ENCODE measurements at places on chromosomes 3 and 15.
A peak's percentile ranks its signal among the peaks of the same experiment; 100 is the strongest.

DNA sequence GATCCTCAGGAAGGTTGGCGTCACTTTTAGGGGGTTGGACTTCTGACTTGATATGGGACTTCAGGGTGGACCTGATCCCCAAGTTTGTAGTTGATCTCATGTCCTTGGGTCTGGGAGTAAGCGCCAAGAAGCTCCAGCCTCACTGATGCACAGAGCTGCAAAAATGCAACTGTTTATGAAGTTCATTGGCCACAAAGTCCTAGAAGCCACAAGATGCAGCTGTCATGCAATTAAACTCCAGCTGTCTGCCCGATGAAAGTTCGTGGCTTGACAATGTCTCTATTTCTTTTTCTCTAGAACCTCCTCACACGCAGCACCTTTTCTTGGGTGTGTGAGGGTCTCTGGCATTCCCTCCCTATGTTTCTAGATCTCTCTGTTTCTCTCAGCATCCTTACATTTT is 9.2 kb upstream of the ACAN start:
- no peak for DNase-seq

GRCh38 chr3:14483286-14483685 is 56.9 kb downstream of the GRIP2 start:
- DNase-seq, result no peak

DNA sequence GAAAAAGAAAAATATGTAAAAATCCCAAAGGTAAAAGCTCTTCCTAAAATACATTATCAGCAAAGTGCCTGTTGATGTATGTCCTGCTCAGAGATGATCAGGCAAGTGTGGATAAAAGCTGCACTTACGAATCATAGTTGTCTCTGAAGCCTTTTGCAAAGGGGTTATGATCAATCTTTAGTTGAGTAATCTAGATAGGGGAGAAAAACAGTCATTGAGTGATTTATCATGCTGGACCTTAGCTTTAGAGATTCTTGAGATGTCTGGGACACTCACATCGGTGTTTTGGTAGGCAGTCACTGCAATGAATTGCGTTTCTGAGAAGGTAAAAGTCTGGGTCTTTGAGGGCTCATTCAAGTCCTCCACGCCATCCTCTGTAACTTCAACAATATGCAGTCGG is 3.7 kb downstream of the EOMES start:
- DNase-seq, result no peak

DNA sequence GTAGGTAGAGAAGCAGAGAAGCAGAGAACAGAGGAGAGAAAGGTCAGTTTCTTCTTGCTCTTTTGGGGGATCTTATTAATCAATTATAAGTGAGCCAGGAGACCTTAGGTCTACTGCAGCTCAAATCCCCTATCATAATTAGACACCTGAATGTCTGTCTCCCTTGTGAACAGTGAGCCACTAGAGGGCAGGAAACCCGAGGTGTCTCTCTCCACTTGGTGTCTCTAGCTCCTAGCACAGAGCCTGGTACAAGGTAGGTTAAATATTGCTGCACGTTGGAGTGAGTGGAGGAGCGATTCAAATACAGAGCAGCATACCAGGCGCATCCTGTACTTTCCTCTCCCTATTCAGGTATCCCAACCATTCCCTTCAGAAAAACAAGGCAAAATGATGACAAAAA is 2.0 kb upstream of the ST8SIA2 start:
- peak; percentile 70 for DNase-seq

- DNase-seq, result no peak
Measured at GRCh38 chr15:58805095-58805494, 34.0 kb downstream of the MINDY2 start.

DNA sequence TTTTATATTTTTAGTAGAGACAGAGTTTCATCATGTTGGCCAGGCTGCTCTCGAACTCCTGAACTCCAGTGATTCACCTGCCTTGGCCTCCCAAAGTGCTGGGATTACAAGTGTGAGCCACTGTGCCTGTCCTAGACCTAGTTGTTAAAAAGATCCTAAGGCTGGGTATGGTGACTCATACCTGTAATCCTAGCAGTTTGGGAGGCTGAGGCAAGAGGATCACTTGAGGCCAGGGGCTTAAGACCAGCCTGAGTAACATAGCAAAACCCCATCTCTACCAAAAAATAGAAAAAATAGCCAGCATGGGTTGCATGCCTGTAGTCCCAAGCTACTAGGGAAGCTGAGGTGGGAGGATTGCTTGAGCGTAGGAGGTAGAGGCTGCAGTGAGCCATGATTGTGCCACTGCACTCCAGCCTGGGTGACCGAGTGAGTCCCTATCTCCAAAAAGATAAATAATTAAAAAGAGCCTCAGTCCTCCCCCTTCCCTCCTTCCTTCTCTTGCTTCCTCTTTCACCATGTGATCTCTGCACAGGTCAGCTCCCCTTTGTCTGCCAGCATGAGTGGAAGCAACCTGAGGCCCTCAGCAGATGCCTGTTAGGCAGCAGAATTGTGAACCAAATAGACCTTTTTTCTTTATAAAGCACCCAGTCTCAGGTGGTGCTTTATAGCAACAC is 9.8 kb upstream of the FNDC3B start:
- peak; percentile 47 for DNase-seq

- DNase-seq, result no peak
Measured at GRCh38 chr3:158789592-158789991, 12.3 kb upstream of the MFSD1 start.

GRCh38 chr3:102060814-102061213 is 211.5 kb downstream of the NFKBIZ start:
- no peak for DNase-seq

DNA sequence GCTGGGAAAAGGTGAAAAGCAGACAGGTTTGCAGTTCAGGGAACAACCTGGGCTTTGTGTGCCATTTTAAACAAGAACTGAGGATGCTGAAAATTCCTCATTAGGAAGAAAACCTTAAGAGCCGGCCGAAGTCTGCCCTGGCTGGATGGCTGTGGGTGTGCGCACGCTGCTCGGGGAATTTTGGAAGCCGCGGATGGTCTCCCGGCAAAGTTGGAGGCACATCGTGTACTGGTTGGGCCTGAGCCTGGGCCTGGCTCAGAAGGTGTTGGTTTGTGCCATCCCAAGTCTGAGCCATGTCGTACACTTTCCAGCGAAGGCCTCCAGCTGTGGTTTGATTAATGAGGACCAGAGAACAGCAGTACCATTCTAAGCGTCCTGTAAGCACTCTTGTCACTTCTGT is 188.2 kb downstream of the ATP10A start:
- no peak for DNase-seq

GRCh38 chr15:39642011-39642640 is 61.2 kb downstream of the THBS1 start:
- DNase-seq, result no peak

- DNase-seq, result no peak
Measured at GRCh38 chr3:105622169-105622568, 246.6 kb downstream of the CBLB start.

- DNase-seq, result no peak
Measured at GRCh38 chr3:126928921-126929474, 53.9 kb upstream of the PLXNA1 start.

- no peak for DNase-seq
Measured at GRCh38 chr15:80267658-80268057, 15.6 kb upstream of the CTXND1 start.

DNA sequence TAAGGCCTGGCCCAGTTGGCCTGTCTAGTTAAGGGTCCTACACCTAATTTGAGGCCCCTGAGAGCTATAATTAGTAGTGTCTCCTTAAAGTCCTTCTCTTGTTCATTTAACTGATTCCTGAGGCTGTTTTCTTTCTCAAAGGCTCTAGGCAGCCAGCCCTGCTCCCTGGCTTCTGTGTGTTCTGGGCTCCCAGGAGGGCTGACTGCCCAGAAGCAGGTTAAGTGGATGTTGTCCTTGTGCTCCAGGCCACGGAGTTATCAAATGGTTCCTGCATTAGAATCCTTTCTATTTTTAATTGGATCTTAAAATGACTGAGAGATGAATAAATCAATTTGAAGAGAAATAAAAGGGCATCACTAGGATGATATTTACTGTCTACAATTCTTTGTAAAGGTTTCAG is 140.0 kb downstream of the SNRK start:
- DNase-seq, result no peak

- peak; percentile 36 for DNase-seq
Measured at GRCh38 chr3:149688122-149688757, 30.4 kb upstream of the WWTR1 start.

- no peak for DNase-seq
Measured at GRCh38 chr3:190084983-190085382, 35.7 kb downstream of the P3H2 start.

GRCh38 chr3:36756269-36756668 is 8.1 kb downstream of the DCLK3 start:
- DNase-seq, result no peak

DNA sequence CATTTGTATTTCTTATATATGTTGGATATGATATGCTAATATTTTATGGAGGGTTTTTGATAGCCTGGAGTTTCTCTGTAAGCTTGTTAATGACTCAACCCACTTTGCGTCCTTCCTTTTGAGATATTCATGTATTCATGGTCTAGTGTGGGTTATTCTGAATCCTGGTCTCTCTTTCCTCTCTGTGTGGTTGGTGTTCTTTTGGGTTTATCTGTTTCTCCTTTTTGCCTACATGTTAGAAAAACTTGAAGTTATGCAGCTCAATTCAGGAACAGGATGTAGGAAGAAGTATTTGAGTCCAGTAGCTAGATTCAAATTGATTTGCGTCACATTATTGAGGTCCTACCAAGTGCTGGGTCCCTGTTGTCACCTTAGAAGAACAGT is 28.1 kb downstream of the CMTM7 start:
- DNase-seq, result no peak

DNA sequence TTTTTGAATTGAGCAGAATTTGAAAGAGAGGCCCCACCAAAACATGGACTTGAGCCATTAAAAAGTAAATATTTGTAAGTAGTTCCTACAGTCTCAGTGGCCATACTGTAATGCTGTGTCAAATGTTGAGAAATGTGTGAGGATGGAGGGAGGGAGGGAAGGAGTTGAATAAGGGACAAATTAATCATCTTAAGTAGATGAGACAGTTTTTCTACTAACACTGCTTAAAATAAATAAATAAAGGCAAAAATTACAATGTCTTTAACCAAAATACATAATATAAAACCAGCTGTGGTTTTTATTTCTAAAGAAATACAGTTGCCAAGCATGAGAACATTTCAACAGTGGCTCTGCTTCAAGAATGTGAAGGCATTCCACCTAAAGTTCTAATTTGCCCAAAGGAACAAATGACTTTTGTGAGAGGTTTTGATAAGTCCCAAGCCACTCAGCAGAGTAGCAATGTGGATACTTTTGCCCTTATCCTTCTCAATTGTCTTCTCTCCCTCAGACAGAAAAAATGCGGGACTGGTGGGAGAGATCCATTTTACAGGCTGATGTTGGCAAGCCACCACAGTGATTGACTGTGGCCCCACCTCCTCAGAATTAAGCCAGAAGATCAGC is 427.0 kb upstream of the RARB start:
- DNase-seq, result no peak

DNA sequence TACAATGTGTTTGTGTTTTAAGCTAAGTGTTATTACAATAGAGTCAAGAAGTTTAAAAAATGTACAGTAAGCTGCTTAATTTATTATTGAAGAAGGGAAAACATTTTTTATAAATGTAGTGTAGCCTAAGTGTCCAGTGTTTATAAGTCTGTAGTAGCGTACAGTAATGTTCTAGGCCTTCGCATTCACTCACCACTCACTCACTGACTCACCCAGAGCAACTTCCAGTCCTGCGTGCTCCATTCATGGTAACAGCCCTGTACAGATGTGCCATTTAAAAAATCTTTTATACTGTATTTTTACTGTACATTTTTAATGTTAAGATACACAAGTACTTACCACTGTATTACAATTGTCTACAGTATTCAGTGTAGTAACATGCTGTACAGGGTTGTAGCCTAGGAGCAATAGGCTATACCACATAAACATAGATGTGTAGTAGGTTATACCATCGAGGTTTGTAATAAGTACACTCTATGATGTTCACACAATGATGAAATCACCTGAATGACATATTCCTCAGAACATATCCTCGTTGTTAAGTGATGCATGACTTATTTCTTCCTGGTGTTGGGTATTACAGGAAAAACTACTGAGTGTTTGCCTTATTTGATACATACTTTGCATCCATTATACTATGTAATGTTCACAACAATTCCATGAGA is 156.6 kb upstream of the NUDT16 start:
- no peak for DNase-seq

GRCh38 chr3:178567611-178568010 is 31.4 kb downstream of the KCNMB2 start:
- no peak for DNase-seq

DNA sequence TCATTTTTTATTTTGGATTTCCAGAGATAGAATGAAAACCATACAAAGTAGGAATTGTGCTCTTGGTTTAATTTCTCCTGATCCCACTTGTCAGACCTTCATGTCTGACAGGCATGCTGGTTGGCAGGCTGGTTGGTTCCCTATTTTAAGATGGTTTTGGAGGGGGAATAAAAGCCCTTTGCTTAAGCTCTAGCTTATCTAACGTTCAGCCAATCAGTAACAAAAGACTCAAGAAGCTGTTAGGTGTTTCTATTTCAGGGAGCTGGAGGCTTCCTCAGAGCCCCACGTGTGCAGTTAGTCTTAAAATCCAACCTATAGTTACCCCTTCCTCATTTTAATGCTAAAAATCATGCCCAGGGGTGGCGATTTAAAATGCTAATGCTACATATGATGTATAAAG is 40.5 kb upstream of the XIRP1 start:
- DNase-seq, result no peak

DNA sequence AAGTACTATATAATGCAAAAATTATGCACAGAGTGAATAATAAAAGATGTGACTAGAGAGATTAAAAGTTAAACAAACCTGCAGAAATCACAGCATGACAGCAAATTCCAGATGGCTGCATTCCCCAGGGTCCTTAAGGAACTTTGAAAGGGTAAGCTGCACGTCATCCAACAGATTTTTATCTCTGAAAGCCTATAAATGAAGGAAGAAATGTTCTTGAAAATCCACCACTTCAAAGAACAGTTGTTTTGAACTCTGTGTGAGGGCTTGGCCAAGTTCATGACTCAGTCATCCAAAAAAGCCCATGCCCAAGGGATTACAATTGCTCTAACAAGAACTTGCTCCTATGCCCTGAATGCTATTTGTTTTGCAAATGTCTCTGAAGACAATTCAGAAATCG is 603.6 kb downstream of the PLOD2 start:
- DNase-seq, result no peak

DNA sequence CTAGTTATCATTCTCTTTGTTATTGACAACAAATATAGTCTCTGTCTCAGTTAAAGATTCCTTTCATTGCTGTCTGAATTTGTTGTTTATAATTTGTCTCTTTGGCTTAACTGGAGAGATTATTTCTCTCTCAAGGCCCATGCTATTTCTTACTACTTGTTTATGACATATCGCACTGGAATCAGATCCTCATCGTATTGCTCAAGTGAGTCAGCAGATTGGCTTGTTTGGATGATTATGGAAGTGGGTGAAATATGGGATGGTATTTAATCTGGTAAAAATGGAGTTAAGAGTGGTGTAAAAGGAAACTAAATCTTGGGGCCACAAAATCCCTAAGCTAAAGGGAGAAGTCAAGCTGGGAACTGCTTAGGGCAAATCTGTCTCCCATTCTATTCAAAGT is 613.1 kb downstream of the SI start:
- no peak for DNase-seq
